Stimulated activated CD4-positive, alpha-beta T cell treated with anti-CD3 and anti-CD28 coated beads, Interleukin-15, amount 100 ng/mL, for 24 hours (primary cell): ENCODE measurements at places on chromosomes 12 and 14.

DNA sequence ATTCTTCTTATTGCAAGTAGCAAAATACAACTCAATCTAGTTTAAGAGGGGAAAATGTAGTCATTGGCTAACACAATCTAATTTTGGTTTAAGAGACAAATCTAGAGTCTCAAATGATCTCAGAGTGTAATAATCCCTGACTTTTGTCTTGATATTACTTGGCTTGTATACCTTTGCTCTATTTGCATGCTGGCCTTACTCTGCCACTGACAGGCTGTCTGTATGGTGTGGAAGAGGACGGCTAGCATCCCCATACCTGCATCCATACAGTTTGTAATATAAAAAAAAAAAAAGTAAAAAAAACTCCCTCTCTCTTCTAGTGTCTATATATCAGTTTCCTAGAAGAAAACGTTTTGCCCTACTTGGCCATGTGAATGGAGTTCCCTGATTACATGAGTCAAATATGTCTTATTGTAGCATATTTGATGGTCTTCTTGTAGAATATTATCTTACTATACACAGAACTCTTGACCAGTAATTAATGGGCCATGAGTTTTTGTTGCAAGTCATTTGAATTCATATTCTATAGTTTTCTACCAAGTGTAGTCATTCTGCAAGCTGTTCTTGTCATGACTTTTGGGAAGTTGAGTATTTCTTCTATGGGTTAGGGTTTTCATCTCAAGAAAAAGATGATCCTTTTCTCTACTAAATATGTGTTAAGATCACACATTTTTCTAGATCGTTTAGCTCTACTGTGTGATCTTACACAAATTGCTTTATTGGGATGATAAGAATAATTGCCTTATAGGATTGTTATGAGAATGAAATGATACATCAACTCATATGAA lies 8.2 kb downstream of the HIF1A start:
- DNase-seq, result no peak

GRCh38 chr12:132289356-132290202 lies 39.8 kb downstream of the GALNT9 start:
- no peak for DNase-seq

DNA sequence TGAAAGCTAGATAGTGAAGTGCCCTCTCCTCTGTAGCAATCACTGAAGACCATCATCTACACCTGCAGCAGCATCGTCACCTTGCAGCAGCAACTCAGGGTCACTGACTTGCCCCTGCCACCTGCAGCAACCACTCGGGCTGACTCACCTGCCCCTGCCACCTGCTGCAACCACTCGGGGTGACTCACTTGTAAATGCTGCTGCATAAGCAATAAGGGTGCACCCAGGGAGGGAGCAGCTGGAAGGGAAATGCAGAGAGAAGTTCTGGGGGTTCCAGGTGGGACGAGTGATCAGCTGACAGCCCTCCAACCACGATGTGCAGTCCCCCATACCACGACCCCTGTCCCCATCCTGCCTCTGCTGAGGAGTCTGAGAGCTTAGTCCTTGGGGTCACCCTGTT lies 357.1 kb upstream of the SFSWAP start:
- no peak for DNase-seq

GRCh38 chr12:69046363-69046762 lies 113.4 kb upstream of the CPM start:
- no peak for DNase-seq

- DNase-seq, result no peak
Measured at GRCh38 chr12:24223926-24224325, 274.5 kb upstream of the SOX5 start.
